Pons (tissue), 1 donor: ENCODE measurements at places on chromosomes 13 and 19.
A peak's percentile ranks its signal among the peaks of the same experiment; 100 is the strongest.

DNA sequence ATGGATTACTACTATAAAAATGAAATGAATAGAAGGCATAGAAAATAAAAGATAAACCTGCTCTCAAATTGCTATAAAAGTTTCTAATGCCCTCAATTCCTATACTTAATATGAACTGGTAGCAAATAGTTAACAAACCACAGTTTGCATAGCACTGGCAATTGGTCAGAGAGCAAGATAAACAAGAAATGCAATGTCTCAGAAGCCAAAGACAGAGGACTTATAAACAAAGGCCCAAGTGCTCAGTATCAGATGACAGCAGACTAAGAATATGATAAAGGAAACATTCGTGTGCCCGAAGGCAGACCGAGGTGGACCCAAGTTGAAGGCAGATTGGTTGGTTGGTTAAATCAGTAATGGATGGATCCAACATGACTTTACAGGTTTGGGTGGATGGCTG lies 50.6 kb downstream of the IPO5 start:
- DNase-seq = no peak

- peak; percentile 86 for DNase-seq
Measured at GRCh38 chr13:38819053-38819452, 132.2 kb downstream of the FREM2 start.

DNA sequence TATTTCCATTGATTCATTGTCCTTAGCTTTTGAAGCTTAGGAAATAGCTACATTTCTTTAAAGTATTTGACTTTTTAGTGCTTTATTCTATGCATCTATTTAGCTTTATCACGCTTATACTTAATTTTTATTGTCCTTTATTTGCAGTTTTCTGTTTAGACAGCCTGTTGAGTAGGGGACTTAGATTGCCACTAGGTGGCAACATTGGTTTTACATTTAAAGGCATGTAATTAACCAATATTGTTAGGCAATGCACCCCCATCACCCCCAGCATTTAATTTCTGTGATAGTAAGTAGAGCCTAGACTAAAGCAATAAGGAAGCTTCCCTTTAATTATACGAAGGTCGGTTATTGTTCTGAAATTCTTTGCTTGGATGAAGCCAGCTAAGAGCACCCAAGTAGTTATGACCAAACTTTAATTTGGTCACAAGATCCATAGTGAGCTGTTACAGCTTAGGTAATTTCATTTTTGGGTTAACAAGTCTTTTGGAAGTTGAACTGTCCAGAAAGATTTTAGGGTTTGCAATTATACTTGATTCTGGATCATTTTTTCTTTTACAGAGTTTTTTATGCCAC lies 36.5 kb downstream of the B3GLCT start:
- DNase-seq = peak; percentile 55

DNA sequence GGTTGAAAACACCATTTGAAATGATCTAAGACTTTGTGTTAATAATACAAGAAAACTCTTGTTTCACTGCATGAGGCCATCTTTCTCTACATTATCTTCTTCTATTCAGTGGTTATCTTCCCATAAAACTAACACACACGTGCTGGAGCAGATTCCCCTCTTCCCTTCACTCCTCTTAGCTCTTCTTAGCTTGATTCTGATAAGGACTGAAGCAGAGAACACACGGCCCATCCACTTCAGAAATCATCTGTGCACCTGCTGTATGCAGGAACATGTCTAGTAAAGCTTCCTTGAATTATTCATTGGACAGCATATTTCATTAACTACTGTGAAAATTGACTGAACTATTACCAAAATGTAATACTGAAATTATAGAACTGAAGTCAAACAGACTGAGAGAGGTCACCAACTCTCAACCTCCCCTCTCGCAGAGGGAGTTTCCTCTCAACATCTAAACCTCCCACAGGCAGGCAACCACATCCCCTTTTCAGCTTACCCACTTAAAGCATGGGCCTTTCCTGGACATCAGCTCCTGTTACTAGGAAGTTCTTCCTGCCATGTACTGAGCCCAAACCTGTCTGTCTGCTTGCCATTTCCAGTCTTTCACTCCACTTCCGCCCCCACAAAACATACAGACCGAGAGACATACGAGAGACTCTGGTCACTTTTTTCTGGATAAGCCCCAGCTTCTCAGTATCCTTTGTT lies 113.9 kb downstream of the CRYL1 start:
- no peak for DNase-seq

- DNase-seq = no peak
Measured at GRCh38 chr13:99153219-99153618, 47.4 kb upstream of the UBAC2 start.

- DNase-seq = no peak
Measured at GRCh38 chr13:67150608-67151007, 79.5 kb downstream of the PCDH9 start.

GRCh38 chr19:10149427-10149826 lies 29.7 kb upstream of the EIF3G start:
- DNase-seq = no peak

GRCh38 chr13:101449790-101450748 lies 2.4 kb upstream of the ITGBL1 start:
- DNase-seq = no peak

GRCh38 chr13:35780613-35781012 lies 304.1 kb upstream of the MAB21L1 start:
- DNase-seq = no peak

DNA sequence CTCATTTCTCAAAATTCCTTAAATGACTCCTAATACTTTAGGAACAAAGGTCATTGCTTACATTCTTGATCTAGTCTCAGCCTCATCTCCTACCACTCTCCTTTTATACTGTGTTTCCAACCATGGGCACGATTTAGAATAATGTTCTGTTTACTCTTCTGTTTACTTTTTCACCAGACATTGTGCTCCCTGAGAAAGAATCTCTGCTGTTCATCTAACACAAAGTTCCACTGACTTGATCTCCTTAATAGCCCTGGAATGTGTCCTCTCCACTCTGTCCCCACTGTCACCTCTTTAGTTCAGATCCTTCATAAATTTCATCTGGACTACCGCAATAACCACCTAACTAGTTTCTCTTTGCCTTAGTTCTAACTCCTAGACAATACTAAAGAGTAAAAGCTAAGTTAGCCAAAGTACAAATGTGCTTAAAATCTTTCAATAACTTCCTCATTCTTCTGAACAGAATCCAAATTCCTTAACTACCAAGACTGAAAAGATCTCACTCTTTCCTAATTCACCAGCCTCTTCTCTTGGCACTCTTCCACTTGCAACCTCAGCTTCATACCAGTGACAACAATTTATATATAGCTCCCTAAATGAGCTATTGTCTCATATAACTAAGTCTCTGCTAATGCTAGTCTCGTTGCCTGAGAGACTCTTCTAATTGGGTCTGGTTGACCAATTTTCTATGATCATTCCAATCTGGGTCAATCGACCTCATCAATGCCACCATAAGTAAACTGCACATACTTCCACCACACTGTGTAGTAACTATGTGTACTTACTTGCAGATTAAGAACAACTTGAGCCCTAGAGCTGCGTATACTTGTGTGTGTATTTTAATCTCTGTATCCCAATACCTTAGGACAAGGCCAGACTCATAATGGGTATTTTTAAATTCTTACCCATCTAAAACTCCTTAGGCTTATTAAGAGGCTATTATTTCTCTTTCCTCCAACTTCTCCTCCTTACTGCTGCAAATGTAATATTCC lies 179.9 kb downstream of the VWA8 start:
- DNase-seq = no peak

GRCh38 chr19:56623006-56623405 lies 20.0 kb upstream of the SMIM17 start:
- no peak for DNase-seq

DNA sequence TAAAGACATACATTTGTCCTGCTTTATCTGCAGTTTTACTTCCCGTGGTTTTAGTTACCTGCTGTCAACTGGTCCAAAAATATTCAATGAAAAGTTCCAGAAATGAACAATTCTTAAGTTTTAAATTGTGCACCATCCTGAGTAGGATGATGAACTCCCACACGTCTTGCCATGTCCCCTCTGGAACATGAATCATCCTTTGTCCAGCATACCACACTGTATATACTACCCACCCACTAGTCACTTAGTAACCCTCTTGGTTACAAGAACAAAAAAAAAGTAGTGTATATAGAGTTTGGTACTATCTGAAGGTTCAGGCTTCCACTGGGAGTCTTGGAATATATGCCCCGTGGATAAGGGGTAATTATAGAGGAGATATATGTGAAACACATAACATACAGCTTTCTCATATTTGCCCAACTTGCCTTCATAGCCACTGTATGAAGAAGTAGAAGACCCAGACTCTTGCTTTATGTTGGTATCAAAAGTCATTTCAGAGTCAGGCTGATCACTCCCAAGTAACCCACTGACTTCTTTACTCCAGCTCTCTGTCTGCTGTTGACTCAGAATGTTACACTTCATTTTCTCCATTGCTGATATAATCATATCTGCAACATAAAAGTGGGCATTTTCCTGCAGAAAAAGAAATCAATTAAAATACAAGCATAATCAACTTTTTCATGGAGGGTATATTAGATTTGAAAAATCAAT lies 19.3 kb downstream of the RUBCNL start:
- DNase-seq = no peak

GRCh38 chr19:13984186-13984585 lies 21.9 kb downstream of the RFX1 start:
- no peak for DNase-seq

GRCh38 chr13:52652980-52653303 lies 306 bp downstream of the SUGT1 start:
- no peak for DNase-seq

- DNase-seq = no peak
Measured at GRCh38 chr19:18279266-18279515, 2.2 kb downstream of the JUND start.

GRCh38 chr13:80312967-80313366 lies 28.0 kb downstream of the SPRY2 start:
- DNase-seq = no peak

DNA sequence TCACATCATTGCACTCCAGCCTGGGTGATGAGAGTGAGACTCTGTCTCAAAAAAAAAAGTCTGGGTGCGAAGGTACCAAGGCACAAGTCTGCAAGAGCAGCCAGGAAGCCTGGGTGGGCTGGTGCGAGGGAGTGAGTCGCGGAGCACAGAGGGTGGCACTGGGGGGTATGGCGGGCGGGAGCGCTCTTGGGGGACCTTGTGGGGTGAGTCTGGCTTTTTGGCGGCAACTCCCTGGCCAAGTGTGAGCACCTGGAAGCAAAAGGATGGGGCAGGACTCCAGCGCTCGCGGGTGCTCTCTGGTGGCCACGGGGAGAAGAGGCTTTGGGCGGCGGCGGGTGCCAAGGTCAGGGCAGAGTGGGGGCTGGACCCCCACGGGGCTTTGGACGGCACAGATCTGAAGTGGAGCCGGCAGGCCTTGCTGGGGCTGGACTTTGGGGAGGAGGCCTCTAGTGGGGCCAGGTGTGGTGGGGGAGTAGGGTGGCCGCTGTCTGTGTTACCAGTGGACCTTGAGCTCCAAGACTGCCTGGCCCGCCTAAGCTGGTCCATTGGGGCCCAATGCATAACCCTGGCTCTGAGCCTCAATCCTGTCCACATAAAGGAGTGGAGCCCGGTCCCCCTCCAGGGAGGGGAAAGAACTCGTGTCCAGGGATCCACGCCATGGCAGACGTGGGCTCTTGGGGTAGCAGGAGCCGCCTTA lies 1.6 kb downstream of the P2RY11 start:
- no peak for DNase-seq
